ENCODE measurements at places on chromosomes 2 and 18. TPM values are rescaled to one million over a fixed set of nuclear protein-coding genes. Genes with fewer than 3 reads are reported as not detected.

- DNase-seq: no peak
Measured at GRCh38 chr2:231250146-231250545, 51.7 kb downstream of the ARMC9 start.

- no peak for DNase-seq
Measured at GRCh38 chr2:5392658-5393057, 299.5 kb upstream of the SOX11 start.

- DNase-seq: no peak
Measured at GRCh38 chr2:96276787-96277499, 10.9 kb downstream of the CIAO1 start.

- no peak for DNase-seq
Measured at GRCh38 chr2:118535171-118535817, 312.2 kb downstream of the EN1 start.

GRCh38 chr2:162368494-162368893 is 24.6 kb downstream of the GCA start:
- DNase-seq: no peak

DNA sequence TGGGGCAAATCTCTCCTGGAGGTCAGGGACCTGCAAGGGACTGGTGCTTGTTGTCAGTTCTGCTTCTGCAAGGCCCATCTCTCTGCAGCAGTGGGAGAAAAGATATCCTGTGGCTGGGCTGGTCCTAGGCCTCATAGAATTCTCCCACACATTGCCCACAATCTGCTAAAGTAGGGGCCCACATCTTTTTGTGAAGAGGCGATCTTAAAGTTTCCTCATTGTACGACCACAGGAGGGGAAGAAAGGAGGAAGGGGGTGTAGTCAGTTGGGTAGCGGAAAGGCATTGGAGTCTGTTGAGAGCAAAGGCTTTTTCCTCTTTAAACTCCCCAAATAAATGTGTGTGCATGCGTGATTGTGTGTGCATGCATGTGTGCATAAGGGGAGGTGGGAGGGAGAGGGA is 145.3 kb downstream of the SLC4A3 start:
- DNase-seq: no peak

The SERPINB3 gene
- 1.1 TPM for total RNA-seq

The HRH4 gene
- 0.39 TPM for total RNA-seq

The INPP5D gene
- 5.7 TPM for total RNA-seq

The POLR1A gene
- 28.7 TPM for total RNA-seq

The PROKR1 gene
- total RNA-seq: 0.50 TPM

The CFAP221 gene
- total RNA-seq: 28.2 TPM

Measured in testis (tissue), 5 donors.